Calu3 (cell line): ENCODE measurements at places on chromosomes 6 and 20.
A peak's percentile ranks its signal among the peaks of the same experiment; 100 is the strongest.

DNA sequence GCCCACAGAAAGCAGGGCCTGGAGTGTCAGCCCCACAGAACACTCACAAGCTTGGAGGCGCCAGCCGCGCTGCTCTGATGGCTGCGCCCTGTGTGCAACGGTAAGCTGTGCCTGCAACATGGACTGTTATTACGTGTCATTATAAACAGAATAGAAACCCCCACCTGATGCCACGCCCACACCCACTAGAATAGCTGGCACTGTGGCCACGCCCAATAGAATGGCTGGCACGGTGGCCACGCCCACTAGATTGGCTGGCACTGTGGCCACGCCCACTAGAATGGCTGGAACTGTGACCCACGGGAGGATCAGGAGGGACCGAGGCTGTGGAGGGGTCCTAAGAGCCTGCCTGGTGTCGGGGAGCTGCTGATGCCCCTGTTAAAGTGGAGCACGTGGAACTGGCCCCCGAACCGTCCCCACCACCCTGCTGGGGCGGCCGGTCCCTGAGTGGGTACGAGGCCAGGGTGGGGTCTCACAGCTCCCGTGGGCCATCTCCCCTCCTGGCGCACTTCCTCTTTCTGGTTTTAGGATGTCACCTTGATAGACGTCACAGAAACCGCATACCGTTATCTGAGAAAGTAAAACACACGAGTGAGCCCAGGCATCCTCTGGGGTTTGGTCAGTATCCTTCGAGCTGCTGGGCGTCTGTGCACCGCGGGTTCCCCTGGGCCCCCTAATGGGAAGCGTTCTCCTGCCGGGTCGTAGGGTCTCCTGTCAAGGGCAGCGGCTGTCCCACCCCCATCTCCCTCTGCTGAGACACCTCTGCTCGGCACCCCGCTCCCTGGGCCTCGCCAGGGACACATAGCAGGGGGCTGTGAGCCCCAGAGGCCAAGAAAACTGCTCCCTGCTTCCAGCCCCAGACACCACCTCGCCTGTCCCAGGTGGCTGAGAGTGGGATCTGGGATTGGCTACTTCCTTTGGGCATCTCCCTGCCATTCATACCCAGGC, 25.4 kb downstream of the SLC17A9 start:
- peak; percentile 67 for DNase-seq
- H3K36me3 ChIP-seq: peaks cover 9% of the 10 kb centered on the region
- H3K27me3 ChIP-seq: peaks cover 93% of the 10 kb centered on the region

DNA sequence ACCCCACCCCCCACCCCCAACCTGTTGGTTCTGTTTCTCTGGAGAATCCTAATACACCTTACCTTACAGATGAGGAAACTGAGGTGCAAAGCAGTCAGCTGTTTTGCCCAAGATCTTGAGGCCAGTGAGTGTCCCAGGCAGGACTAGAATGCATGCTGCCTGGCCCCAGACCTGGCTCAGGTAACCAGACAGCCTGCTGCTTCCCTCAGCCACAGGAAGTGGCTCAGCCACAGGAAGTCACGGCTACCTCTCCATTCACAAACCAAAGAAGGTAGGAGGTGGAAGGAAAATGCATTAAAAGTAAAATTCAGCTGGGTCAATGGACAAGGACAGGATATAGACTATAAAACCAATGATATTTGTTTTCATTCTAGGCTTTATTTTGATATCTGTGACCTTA, 517.6 kb downstream of the CD83 start:
- peaks cover 13% of the 10 kb centered on the region for H3K4me1 ChIP-seq
- DNase-seq: no peak
- no peak overlapping the region for H3K4me3 ChIP-seq
- no peak overlapping the region for H3K27ac ChIP-seq
- H3K27me3 ChIP-seq: peaks cover 21% of the 10 kb centered on the region

GRCh38 chr6:138477913-138478539, 21.3 kb downstream of the NHSL1 start:
- H3K4me1 ChIP-seq: peaks cover 23% of the 10 kb centered on the region
- H3K27ac ChIP-seq: peak overlapping the region; percentile 35
- peaks cover 7% of the 10 kb centered on the region for H3K36me3 ChIP-seq
- DNase-seq: no peak
- no peaks in the 10 kb centered on the region for H3K27me3 ChIP-seq

DNA sequence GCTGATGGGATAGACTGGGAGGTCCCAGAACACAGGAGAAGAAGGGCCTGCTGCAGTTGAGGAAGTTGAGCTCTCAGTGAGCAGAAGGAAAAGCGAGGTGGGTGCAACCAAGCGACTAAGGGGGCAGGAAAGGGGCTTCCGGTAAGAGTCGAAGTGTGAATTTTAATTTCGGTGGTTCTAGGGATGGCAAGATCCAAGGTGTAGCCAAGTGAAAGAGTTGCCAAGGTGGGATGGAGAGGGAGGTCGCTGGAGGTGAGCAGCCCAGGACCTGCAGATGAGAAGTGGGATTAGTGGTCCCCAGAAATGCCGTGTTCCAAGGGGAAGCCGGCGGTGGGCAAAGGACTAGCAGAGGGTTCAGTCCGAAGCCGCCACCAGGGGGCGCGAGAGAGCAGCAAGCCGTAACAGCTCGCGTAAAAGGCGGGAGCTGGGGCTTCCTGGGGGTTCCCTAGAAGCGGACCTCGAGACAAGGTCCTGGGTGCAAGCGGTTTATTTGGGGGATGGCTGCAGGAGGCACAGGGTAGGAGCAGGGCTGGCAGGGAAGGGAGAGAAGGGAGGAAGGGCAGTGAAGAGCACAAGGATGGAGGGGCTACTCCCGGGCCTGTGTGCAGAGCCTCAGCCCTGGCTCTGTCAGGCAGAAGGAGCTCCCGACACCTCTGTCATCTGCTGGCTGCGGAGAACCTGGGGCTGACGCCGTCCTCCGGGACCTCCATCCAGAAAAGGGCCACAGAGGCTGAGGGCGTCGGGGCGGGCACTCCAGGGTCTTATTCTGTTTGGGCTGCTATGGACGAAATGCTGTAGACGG, 103.6 kb downstream of the PAX1 start:
- DNase-seq: no peak
- H3K4me1 ChIP-seq: no peaks in the 10 kb centered on the region
- no peak overlapping the region for H3K4me3 ChIP-seq
- H3K36me3 ChIP-seq: no peaks in the 10 kb centered on the region

DNA sequence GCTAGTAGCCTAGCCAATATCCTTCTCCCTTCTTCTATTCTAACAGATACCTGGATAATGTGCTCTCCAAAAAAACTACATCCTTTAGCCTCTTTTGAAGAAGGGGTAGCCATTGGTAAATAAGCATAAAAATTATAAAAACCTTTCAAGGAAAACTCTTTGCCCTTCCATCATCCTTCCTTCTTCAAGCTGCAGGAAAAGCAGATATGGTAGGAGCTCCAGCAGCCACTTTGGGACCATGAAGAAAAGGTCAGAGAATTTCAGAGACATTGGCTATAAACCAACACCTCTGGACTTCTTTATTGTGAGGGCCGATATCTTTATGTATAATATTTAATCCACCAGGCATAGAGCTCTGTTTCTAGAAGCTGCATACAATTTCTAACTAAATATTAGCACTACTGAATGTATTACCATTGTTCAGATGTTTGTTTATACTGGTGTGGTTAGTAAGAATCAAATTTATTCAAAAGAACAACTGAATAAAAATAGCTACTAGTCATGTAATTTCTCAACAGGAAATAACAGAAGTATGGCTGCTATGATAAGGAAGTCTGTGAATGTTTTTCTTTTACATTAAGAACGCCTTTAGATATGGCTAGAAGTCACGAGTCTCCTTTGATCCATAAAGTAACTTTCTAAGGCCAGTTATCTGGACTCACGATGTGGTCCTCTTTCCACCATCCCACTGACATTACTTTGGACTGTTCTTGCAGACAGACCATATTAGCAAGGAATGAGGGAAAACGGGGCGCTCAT, 32.2 kb downstream of the MYLK4 start:
- H3K4me1 ChIP-seq: peaks cover 27% of the 10 kb centered on the region
- peaks cover 5% of the 10 kb centered on the region for H3K36me3 ChIP-seq
- no peak overlapping the region for H3K4me3 ChIP-seq
- DNase-seq: no peak
- H3K27ac ChIP-seq: peak overlapping the region; percentile 33

DNA sequence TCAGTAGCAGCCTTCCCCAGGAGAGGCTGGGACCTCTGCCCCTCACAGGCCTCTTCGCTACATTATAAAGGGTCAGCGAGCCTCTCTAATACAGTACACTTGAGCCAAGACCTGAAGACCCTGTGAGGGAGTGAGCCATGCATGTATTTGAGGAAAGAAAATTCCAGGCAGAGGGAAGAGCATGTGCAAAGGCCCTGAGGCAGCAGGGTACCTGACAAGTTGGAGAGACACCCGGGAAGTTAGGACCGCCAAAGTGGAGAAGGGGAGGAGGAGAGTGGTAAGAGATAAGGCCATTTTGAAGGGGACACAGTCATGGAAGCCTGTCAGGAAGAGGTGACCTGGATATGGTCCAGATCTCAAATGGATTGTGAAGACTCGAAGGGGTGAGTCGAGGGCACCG, 219.3 kb upstream of the RNF24 start:
- no peak for DNase-seq
- no peak overlapping the region for H3K27ac ChIP-seq
- H3K4me3 ChIP-seq: no peak overlapping the region
- H3K36me3 ChIP-seq: no peaks in the 10 kb centered on the region

DNA sequence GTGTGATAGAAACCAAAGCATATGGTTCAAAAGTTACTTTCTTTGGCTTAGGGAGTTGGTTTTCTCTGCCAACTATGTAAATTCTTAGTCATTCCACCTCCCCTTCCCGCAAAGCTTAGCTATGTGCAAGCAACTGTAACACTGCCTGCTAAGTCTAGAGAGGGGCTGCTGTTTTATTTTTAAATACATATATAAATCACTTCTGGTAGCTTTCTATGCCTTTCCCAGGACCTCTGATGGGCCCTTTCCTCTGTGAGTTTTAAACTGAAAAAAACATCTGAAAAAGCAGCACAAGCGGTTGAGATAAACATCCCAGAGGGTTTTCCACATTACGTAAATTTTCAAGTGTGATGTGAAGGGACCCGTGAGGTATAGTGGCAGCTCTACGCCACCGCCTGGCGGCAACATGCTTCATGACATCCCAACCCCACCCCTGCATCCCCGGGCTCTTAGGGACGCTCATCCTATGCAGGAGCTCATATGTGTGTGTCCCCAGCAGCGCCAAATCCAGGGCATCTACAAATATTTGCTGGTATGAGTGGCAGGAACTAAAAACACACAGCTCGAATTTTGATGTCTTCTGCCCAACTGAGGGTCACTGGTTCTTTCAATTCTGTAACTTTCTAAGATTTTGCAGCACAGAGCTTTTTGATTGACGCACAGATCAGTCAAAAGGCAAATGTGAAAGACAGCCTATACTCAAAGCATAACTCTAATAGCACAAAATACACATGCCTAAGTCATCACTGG, 12.7 kb downstream of the SAYSD1 start:
- H3K4me1 ChIP-seq: no peaks in the 10 kb centered on the region
- H3K36me3 ChIP-seq: peaks cover 9% of the 10 kb centered on the region
- DNase-seq: no peak
- no peak overlapping the region for H3K4me3 ChIP-seq

DNA sequence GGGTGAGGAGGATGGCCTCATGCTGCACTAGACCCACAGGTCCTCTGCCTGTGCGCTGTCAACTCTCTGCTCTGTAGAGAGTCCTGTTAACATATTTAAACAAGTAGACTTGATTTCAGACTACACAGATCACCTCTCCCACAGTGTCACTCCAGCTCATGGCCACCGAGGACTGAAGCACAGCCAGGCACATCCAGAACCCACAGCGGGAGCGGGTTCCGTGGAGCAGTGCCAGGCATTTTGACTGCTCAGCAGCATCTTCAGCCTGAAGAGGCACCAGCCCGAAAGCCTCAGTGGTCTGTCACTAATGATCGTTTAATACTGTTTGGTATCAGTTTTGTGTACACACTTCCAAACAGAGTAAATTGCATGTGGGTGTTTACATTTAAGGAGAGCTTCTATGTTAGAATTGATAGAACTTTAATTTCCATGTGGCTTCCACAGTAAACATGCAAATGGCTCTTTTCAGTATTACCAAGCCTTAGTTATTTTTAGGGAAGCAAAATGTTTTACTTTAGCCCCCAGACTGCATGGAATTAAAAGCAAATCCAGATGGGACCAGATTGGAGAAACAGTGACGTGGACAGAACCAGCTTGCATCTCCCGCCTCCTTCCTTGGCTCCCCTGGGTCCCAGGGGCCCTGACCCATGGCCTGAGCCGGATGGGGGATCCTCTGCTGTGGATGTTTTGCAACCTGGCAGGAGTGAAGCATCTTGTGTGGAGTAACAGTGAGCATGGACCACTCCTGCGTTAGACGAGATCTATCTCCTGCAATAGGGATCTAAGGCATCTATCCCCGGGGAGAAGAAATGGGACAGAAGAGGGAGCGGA, 196.7 kb upstream of the CDH4 start:
- DNase-seq: no peak
- H3K27ac ChIP-seq: no peak overlapping the region
- no peaks in the 10 kb centered on the region for H3K4me1 ChIP-seq

GRCh38 chr6:130134582-130134981, 88.2 kb downstream of the SAMD3 start:
- no peak overlapping the region for H3K27ac ChIP-seq
- peaks cover 12% of the 10 kb centered on the region for H3K4me1 ChIP-seq
- no peaks in the 10 kb centered on the region for H3K36me3 ChIP-seq
- H3K4me3 ChIP-seq: no peak overlapping the region

- peaks cover 5% of the 10 kb centered on the region for H3K36me3 ChIP-seq
- DNase-seq: no peak
- H3K4me1 ChIP-seq: peaks cover 35% of the 10 kb centered on the region
- H3K4me3 ChIP-seq: no peak overlapping the region
Observed at GRCh38 chr20:34043025-34043424, 49.3 kb downstream of the RALY start.

DNA sequence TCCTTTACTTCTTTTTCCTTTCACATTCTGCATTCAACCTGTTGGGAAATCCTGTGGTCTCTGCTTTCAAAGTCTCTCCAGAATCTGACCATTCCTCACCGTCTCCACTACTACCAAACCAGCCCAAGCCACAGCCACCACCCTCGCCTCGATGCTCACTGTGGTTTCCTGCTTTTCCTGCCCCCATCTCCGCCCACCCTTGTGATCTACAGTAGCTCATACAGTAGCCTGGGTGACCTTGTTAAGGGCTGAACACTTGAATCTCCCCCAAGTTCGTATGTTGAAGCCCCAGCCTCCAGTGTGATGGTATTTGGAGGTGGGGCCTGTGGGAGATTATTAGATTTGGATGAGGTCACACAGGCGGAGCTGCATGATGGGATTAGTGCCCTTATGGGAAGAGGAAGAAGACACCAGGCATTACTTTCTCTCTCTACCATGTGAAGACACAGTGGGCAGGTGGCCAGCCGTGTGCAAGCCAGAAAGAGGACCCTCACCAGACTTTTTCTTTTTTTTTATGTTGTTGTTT, 189.0 kb upstream of the UST start:
- no peak overlapping the region for H3K27ac ChIP-seq
- no peaks in the 10 kb centered on the region for H3K4me1 ChIP-seq
- no peak for DNase-seq
- no peaks in the 10 kb centered on the region for H3K36me3 ChIP-seq
- H3K4me3 ChIP-seq: no peak overlapping the region
